ENCODE measurements at places on chromosomes 1 and 21. TPM values are rescaled to one million over a fixed set of nuclear protein-coding genes. Genes with fewer than 3 reads are reported as not detected.

CFHR2 gene
- total RNA-seq = not detected

C1QTNF12 gene
- 1.00 TPM for total RNA-seq

IQCC gene
- total RNA-seq = 0.75 TPM

VASH2 gene
- not detected for total RNA-seq

C1orf185 gene
- total RNA-seq = not detected

HES2 gene
- total RNA-seq = not detected

CELSR2 gene
- 9.4 TPM for total RNA-seq

SLC9C2 gene
- not detected for total RNA-seq

AVPR1B gene
- not detected for total RNA-seq

DNA sequence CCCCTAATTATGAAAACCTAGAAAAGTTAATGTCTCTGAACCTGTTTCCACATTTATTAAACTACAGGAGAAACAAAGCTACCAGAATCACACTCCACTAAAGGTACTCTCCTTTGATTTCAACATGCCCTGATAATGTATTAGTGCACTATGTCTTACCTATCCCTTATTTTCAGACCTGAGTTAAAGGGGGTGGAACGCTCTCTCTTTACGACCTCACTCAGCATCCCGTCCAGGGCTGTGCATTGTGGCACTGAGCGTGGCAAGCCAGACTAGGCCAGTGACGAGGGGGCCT, 678 bp downstream of the LSM10 start:
- no peaks in the 10 kb centered on the region for H3K4me1 ChIP-seq
- H3K36me3 ChIP-seq = peaks cover 21% of the 10 kb centered on the region
- H3K4me3 ChIP-seq = peak overlapping the region; percentile 70
- no peak for DNase-seq

- H3K4me1 ChIP-seq = no peaks in the 10 kb centered on the region
- H3K27ac ChIP-seq = no peak overlapping the region
These were observed 9.6 kb upstream of the RIMKLA start for GRCh38 chr1:42370876-42371549.

DNA sequence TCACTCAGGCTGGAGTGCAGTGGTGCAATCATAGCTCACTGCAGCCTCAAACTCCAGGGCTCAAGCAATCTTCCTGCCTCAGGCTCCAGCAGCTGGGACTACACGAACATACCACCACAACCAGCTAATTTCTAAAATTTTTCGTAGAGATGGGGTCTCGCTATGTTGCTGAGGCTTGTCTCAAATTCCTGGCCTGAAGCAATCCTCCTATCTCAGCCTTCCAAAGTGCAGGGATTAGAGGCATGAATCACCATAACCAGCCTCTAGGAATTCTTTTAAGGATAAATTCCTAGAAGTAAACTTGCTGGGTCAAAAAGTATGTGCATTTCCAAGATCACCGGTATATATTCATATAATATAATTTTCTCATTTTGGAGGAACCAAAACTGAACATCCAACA, 17.6 kb upstream of the HUNK start:
- H3K4me1 ChIP-seq = no peaks in the 10 kb centered on the region
- H3K27me3 ChIP-seq = no peaks in the 10 kb centered on the region
- H3K36me3 ChIP-seq = no peaks in the 10 kb centered on the region

DNA sequence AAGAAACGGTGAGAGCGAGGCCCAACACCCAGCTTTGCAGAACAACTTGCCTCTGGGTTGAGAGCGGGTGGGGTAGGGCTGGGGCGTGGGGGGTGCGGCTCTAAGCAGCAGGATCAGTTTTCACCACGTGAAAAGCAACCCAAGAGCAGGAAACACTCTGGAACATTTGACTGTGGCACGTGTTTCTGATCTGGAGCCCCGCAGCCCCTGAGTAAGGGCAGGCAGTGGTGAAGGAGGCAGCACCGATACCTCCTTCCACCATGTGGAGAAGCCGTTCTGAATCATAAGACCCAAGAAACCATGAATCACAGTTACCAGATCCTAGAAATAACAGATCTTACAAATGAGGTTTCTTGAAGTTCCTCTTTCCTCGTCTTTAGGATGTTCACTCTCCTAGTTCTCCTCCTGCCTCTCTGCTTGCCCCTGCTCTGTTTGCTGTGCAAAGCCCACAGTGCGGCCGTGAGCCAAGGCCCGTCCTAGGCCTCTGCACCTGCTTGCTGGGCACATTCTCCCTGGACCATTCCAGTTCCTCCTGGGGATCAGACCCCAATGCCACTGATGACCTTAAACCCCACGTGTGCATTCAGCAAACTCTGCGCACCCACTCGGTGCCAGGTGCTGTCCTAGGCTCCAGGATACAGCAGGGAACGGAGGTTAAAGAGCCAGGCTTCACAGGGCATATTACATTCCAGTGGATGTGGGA, 31.9 kb downstream of the SLC1A7 start:
- no peak overlapping the region for H3K27ac ChIP-seq
- H3K4me3 ChIP-seq = no peak overlapping the region
- no peaks in the 10 kb centered on the region for H3K36me3 ChIP-seq

DNA sequence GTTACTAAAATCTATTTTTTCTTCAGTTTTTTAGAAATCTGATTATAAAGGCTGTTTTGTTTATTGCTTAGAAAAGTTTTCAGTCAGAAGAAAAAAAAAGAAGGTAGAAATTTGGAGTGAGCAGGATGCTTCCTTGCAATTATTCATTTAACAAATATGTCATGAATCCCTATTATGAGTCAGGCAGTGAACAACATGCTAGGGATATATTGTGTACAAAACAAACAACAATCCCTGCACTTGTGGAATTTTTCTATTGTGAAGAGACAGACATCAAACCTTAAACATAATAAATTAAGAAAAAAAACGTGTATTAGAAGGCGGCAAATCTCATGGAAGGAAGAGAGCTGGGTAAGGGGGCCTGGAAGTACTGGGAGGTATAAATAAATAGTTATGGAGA, 664.1 kb upstream of the CAMK1G start:
- H3K27me3 ChIP-seq = no peaks in the 10 kb centered on the region
- H3K27ac ChIP-seq = no peak overlapping the region
- no peak for DNase-seq
- H3K36me3 ChIP-seq = no peaks in the 10 kb centered on the region
- no peaks in the 10 kb centered on the region for H3K4me1 ChIP-seq

- H3K4me1 ChIP-seq = peaks cover 15% of the 10 kb centered on the region
- peaks cover 41% of the 10 kb centered on the region for H3K36me3 ChIP-seq
- no peaks in the 10 kb centered on the region for H3K27me3 ChIP-seq
These were observed 8.2 kb downstream of the XKR8 start for GRCh38 chr1:27967884-27968466.

DNA sequence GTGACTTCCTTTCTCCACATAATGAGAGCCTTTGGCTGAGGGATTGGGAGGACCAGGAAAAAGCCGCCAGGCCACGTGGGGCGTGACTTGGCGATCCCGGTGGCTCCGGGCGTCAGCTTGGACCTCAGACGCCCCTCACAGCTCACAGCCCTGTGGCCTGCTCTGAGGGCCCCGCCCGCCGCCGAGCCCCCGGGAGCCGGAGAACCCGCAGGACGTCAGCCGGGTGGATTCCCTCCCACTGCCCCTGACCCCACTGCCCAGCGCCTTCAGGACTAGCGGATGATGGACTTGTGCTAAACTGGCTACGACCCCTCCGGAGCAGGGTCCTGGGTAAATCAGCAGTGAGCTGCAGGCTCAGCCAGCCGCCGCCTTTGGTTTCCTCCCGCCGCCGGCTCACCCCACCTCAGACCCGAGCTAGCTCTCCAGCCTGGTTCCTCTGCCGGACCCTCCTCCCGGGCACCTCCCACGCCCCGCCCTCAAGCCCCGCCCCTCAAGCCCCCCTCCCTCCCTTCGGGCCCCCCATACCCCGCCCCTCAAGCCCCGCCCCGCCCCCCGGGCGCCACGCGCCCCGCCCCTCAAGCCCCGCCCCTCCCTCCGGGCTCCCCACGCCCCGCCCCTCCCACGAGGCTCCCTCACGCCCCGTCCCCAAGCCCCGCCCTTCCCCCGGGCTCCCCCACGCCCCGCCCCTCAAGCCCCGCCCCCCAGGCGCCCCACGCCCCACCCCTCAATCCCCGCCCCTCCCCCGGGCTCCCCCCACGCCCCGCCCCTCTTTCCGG, 10.0 kb upstream of the FAAP20 start:
- peak; percentile 90 for DNase-seq
- peak overlapping the region; percentile 54 for H3K4me3 ChIP-seq
- no peaks in the 10 kb centered on the region for H3K36me3 ChIP-seq
- no peaks in the 10 kb centered on the region for H3K27me3 ChIP-seq

- no peak overlapping the region for H3K4me3 ChIP-seq
- DNase-seq = no peak
- H3K27me3 ChIP-seq = no peaks in the 10 kb centered on the region
- H3K27ac ChIP-seq = peak overlapping the region; percentile 41
These were observed 13.1 kb downstream of the SDCCAG8 start for GRCh38 chr1:243268751-243269460.

GRCh38 chr1:85577419-85578320, 2.9 kb upstream of the CCN1 start:
- peaks cover 2% of the 10 kb centered on the region for H3K36me3 ChIP-seq
- DNase-seq = peak; percentile 52

DNA sequence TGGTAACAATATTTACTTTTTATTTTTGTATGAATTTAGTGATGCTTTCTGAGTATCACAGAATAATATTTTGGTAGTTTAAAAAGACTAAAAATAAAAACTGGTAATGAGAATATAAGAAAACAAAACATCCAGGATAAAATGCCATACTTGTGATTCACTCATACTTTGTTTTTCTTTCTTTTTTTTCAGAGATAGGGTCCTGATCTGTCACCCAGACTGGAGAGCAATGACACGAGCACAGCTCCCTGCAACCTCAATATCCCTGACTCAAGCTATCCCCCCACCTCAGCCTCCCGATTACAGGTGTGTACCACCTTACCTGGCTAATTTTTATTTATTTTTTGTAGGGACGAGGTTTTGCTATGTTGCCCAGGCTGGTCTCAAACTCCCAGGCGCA, 64.2 kb upstream of the ADAM30 start:
- peaks cover 18% of the 10 kb centered on the region for H3K4me1 ChIP-seq
- no peaks in the 10 kb centered on the region for H3K36me3 ChIP-seq
- no peaks in the 10 kb centered on the region for H3K27me3 ChIP-seq
- H3K4me3 ChIP-seq = no peak overlapping the region

GRCh38 chr1:15124362-15125100, 29.0 kb upstream of the TMEM51 start:
- H3K27ac ChIP-seq = no peak overlapping the region
- no peak overlapping the region for H3K4me3 ChIP-seq
- H3K36me3 ChIP-seq = no peaks in the 10 kb centered on the region
- no peak for DNase-seq
- H3K4me1 ChIP-seq = no peaks in the 10 kb centered on the region

DNA sequence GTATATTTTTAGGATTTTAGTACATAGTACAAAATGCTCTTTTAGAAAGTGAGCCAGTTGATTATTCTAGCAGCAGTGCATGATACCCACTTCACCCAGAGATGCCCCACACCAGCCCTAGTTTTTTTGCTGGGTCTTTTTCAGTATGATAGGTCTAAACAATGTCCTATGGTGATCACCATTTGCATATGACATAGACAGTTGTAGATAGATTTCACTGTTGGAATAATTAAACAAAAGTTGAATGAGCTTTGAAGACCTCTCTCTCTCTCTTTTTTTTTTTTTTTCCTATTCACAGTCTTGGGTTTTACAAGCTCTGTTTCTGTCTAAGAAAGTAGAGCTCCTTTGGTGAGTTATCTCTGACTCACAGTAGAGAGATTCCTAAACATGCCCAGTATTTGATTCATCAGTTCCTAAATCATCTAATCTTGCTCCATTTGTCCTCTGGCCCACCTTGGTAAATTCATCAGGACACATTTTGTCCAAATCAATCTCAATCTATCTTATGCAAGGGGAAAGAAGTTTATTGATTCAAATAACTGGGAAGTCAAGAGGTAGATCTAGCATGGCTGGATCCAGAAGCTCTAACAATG, 44.7 kb upstream of the VAV3 start:
- no peak overlapping the region for H3K4me3 ChIP-seq
- no peaks in the 10 kb centered on the region for H3K4me1 ChIP-seq
- H3K27ac ChIP-seq = no peak overlapping the region
- no peaks in the 10 kb centered on the region for H3K36me3 ChIP-seq
- DNase-seq = no peak

DNA sequence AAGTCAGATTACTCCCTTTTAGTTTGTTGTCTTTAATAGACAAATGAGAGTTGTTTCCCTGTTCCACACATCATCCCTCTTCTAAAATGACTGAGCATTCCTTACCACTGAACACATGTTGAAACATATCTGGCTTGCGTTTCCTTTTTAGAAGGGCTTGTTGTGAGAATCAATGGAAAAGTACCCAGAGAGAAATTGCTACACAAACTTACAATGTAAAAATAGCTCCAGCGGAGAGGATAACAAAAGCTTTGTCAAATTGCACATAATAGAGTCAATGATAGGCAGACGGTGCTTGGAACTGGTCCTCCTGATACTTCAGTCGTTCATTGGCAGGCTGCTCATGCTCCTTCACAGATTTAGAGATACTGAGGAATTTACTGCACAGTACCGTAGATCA, 123.9 kb downstream of the CYYR1 start:
- H3K4me1 ChIP-seq = peaks cover 5% of the 10 kb centered on the region
- DNase-seq = no peak
- no peak overlapping the region for H3K27ac ChIP-seq
- H3K36me3 ChIP-seq = no peaks in the 10 kb centered on the region
- H3K4me3 ChIP-seq = no peak overlapping the region
- no peaks in the 10 kb centered on the region for H3K27me3 ChIP-seq

DNA sequence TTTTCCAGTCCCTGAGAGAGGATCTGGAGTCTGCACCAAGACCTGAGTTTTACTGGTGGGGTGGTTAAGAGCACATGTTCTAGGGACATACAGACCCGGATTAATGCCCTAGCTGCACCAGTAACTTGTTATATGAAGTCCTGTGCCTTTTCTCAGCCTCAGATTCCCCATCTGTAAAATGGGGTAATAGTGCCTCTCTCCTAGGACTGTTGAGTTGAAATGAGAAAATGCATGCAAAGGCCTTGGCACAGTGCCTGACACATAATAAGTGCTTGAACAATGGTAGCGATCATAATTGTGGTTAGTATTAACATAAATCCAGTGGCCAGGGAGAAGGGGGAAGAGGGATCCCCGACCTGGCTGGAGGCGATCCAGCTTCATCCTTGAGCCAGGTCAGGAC, 12.3 kb downstream of the AHDC1 start:
- no peaks in the 10 kb centered on the region for H3K36me3 ChIP-seq
- DNase-seq = no peak
- H3K4me3 ChIP-seq = no peak overlapping the region
- H3K27ac ChIP-seq = peak overlapping the region; percentile 76
- H3K4me1 ChIP-seq = peaks cover 25% of the 10 kb centered on the region

GRCh38 chr1:118988186-118989005, at the start of gene TBX15:
TBX15 (minus strand) TSS chr1:118988343; CDS start chr1:118987795, 548 bp downstream.
- H3K4me3 ChIP-seq = peak within 1 kb of the TSS; percentile 54
- peaks cover 99% of the 10 kb centered on the region for H3K27me3 ChIP-seq
- no peaks in the 10 kb centered on the region for H3K36me3 ChIP-seq
- H3K27ac ChIP-seq = peak within 1 kb of the TSS; percentile 37

DNA sequence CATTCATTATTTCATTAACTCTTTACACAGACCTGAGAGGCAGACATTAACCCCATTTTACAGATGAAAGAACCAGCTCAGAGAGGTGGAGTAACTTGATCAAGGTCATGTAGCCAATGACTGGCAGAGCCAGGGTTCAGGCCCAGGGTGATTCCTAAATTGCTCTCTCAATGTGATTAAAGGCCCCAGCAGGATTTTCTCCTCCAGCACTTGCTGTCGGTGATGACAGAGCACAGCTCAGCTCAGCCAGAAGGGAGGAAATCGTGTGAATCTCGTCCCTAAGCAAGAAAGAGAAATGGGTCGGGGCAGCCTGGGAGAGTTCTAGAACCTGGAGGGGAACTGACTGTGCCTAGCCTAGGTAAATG, 19.5 kb upstream of the RNF19B start:
- peaks cover 30% of the 10 kb centered on the region for H3K4me1 ChIP-seq
- no peak for DNase-seq
- no peaks in the 10 kb centered on the region for H3K36me3 ChIP-seq
- no peak overlapping the region for H3K4me3 ChIP-seq
- H3K27ac ChIP-seq = peak overlapping the region; percentile 95

Measured in heart left ventricle (tissue), 16 donors.